ENCODE measurements at places on chromosomes 3 and 15.

DNA sequence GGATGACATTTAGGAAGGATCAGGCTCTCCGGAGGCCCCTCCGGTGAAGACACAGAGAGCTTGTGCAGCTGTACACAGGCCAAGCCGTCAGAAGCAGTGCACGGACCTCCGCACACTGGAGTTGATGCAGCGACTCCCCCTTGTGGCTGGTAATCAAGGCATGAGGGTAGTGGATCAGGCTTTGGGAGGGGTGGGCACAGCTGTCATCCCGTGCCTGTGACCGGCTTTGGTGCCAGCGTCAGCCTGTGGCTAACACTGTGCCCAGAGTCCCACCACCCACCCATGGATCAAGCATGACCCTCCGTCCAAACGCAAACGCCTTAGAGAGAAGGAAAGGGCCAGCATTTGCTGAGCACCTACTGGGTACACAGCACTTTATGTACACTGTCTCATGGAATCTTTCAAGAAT lies 8.2 kb upstream of the GRIP2 start:
- DNase-seq: no peak

DNA sequence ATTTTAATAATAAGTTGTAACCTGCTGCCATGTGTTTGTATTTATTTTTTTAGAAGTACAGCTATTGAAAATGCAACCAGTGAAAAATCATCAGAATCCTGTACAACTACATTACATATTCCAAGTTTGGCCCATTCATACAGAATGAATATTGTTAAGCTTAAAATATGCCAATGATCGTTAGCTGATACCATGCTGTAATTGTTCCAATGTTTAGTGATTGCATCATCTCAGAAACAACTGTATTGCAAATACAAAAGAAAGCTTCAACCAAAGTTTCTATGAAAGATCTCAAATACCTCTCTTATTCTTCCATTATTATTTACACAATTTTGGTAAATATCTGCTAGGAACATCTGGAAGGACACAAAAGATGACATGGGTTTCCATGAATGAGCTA lies 51.6 kb upstream of the ALCAM start:
- no peak for DNase-seq

DNA sequence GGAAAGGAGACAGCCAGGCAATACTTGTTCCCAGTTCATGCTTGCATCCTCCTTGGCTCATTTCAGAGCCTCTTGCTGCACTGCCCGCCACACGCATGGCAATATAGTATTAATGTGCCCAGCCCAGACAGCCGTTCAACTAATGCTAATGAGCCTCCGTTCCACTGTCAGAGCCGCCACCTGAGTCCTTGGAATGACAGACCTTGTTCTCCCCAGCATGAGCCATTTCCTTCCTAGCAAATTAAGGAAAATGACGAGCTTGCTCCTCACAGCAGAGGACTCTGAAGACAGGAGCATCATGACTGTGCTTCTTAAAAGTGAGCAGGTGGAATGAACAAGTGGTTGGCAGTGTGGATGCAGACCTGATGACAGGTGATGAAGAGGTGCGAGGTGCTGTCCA lies 10.8 kb upstream of the LRRC15 start:
- no peak for DNase-seq

DNA sequence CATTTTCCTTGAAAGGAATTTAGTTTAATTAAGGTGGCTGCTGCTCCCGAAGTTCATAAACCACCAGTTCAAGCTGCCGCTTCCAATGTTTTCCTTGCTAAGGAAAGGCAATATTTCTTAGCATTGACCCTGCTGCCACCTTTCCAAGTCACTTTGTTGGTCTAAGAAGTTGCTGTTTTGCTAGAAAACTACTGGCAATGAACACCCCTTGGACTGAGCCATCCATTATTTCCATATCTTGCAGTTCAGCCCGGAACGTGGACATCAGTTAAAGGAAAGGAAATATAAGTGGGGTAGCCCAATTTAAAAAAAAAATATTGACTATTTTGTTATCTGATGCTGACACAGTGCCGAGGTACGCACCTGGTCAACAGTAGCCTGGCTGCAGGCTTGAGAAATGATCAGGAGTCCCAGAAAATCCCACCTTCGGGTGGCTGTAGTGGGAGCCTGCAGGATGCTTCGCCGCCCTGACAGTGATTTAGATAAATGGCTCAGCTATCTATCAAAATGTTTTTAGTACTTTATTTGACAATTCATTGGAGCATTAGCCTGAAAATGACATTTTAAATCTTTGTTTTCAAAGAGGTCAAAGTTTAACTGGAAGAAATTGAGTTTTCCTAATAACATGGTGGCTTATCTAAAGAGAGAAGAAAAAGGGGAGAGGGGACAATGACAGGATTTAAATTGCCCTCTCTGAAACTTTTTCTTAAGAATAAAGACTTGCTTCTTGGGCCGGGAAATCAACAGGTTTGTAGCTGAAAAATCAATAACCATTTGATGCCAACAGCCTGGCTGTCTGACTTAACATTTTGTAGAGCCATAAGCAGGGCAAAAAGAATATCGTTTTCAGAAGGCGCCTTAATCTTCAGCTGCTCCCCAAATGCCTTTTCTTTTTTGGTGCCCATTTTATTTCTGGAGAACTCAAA lies 1.6 kb downstream of the RARB start:
- DNase-seq: no peak

- no peak for DNase-seq
Measured at GRCh38 chr3:42663581-42664437, 10.3 kb downstream of the ZBTB47 start.

DNA sequence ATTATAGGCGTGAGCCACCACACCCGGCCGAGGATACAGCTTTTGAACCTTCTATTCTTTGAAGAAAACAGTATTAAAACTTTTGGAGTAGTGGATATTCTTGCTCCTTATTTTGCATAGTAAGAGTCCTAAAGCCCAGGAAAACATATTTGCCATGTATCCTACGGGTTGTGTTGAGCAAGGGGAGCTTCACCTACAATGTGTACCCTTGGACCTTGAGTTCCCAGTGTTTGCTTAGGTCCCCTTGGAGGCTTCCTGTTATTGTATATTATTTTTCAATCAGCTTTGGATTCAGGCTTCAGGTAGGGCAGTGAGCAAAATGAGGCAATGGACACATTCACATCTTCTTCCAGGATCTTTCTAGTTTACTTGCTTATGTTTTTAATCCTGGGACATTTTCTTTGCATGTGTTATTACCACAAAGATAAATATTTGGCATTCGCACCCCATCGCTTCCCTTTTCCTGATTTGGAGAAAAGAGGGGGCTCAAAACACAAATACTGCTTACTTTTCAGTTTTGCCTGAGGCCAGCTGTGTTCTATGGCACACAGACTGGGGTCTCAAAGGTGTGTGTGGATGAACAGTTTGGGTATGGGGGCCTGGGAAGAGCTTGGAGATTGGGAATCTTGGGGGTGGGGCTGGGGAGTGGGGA lies 88.7 kb downstream of the FNDC3B start:
- DNase-seq: no peak

GRCh38 chr15:25767356-25768151 lies 95.6 kb downstream of the ATP10A start:
- no peak for DNase-seq

- DNase-seq: no peak
Measured at GRCh38 chr15:100721758-100722550, 119.6 kb downstream of the ASB7 start.

- DNase-seq: no peak
Measured at GRCh38 chr3:184368116-184368515, 6.6 kb downstream of the POLR2H start.

- DNase-seq: no peak
Measured at GRCh38 chr3:151615464-151615863, 118.3 kb upstream of the AADACL2 start.

DNA sequence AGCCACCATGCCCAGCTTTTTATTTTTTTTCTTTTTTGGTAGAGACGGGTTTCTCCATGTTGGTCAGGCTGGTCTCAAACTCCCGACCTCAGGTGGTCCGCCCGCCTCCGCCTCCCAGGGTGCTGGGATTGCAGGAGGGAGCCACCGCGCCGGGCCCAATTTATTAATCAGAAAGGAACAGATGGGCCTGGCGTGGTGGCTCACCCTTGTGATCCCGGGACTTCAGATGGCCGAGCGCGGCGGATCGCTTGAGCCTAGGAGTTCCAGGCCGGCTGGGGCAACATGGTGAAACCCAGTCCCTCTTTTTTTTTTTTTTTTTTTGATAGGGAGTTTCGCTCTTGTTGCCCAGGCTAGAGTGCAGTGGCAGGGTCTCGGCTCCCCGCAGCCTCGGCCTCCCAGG lies 64.6 kb downstream of the GOLGA6L7 start:
- no peak for DNase-seq

- no peak for DNase-seq
Measured at GRCh38 chr3:182937293-182938051, 42.9 kb downstream of the DCUN1D1 start.

GRCh38 chr15:77859491-77860060 lies 217.9 kb downstream of the TBC1D2B start:
- no peak for DNase-seq

- DNase-seq: no peak
Measured at GRCh38 chr15:80437334-80437891, 33.2 kb downstream of the ARNT2 start.

All from stimulated activated CD8-positive, alpha-beta memory T cell treated with anti-CD3 and anti-CD28 coated beads, Interleukin-2, amount 100 ng/mL, for 1 hour (primary cell).